ENCODE measurements at places on chromosomes 6 and 20.
A peak's percentile ranks its signal among the peaks of the same experiment; 100 is the strongest.

DNA sequence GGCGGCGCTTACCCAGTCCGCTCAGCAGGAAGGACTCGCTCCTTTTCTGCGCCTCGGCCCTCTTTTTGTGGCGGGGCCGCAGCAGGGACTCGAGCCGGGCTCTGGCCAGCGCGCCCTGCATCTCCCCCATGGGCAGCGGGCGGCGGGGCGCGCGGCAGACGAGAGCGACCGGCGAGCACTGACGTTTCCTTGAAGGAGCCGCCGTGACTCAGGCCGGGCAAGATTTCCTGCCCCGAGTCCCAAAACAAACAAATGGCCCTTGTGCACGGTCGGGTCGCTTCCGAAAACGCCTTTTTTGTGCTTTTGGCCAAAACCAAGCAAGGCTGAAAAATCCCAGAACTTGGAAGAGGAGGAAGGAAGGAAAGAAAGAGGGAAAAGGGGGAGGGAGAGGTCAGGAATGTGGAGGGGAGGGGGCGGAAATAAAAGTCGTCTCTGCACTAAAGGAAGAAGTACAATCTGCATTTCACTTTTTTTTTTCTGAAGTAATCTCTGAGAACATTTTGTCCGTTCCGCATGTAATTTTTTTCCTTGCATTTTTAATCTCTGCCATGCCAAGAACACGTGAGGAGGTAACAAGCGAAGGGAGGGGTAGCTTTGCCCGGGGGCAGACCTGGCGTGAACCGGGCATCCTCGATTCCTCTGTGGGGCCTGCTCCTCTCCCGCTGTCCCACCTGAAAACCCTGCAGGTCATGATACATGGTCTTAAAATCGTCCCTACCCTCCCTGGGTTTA, 123.3 kb upstream of the SLC2A12 start:
- peak; percentile 90 for DNase-seq

DNA sequence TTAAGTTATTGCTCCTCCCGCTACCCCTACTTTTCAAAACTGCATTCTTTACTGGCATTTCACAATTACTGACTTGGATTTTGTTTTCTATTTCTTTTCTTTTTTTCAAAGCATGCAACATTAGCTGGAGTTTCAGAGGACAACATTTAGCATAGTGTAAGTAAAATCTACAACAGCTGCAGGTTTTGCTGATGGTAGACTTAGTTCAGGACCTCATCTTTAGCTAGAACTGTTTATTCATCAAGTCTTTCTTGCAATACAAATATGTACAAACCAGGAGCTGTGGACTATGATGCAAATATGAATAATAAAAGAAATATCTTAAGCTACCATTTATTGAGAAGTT, 728 bp upstream of the CEP162 start:
- no peak for DNase-seq

DNA sequence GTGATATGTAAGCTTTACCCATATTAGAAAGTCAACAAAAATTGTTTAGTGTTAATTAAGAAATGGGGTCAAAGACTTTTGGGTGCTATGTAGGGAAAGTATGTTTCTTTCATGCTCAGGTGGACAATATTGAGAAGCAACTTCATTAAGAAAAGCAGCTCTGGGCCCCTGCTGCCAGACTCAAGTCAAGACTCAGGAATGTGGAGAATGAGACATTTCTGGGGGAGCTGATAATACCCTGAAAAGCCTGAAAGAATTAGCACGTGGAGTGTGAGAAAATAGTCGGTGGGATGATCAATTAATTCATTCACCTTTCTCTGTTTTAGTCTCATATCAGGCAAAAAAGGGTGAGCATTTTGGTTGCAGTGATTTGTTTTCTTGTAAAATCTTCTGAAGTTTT, 175.1 kb upstream of the IMPG1 start:
- no peak for DNase-seq

- no peak for DNase-seq
Measured at GRCh38 chr6:150670311-150670710, 70.6 kb downstream of the PLEKHG1 start.

DNA sequence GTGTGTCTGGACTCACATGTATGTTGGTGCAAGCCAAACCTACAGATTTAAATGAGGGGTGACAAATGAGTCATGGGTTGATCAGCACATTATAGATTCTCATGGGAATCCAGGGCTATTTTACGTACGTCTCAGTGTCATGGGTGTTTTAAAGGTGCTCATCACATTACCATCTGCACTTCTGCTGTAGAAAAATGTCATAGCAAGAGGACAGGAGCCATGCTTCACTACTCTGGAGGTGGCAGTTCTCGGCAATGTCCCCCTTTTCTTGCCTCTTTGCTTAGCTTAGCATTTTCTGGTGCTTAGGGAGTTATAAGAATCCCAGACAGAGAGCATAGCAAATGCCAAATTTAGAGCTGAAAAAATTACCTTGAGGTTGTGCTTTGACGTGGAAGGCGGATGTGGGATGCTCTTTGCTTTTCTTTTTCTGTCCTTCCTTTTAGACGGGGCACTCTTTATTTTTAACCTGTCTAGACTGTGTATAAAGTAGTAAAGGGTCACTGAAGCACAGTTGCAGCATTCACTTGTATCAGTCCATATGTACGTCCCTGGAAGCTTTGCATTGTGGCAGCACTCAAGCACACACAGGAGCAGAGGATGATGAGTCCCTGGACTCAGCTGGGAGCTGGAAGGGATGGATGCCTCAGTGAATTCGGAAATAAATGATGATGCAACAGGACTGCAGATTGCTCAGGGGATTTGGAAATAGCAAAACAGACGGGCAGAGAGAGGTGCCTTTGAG, 139.7 kb downstream of the SYNDIG1 start:
- DNase-seq, result no peak

DNA sequence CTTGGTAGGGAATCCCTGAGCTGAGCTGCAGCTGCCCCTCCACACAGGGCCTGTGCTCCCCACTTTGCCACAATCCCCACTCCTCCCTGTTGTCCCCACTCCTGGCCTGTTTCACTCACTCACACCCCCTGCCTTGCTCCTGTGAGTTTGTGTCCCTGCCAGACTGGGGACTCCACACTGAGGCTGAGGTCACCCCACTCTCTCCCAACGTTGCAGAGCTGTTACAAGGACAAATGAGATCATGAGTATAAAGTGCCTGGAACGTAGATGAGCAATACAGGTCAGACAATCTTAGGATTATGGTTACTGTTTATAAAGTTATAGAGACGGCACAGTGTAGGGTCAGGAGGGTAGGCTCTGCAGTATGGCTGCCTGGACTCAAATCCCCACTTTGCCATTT, 426.0 kb upstream of the SULF2 start:
- no peak for DNase-seq

DNA sequence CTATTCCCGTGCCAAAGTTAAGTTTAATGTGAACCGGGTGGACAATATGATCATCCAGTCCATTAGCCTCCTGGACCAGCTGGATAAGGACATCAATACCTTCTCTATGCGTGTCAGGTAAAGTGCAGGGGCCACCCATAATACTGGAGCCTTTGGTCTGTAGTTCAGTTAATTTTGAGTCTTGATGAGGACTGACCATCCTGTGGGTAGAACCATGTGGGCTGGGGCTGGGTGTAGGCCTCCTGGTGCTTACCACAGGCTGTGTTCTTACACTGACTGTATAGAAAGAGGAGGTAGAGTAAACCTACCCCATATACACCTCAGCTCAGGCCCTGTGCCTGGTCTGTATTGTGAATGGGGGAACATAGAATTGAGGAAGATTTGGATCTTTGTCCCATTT, 2.4 kb downstream of the NOP56 start:
- DNase-seq, result no peak

DNA sequence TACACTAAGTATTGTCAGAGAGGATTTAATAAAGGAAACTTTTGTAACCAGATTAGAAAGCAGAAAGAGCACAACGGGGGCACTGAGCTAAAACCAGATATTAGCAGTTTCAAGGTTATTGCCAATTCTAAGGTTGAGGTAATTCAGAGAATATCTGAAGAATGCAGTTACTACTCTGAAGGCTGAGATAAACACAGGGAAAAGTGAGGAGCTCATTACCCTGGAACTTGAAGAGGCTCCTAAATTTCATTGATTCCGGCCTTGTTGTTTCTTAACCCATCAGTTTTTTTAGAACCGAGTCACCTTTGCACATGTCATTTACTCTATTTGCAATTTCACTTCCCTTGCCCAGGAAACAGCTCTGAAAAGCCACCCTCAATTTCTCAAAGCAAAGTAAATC, 72.4 kb upstream of the BTBD3 start:
- peak; percentile 39 for DNase-seq

- no peak for DNase-seq
Measured at GRCh38 chr6:135280375-135281136, 99.4 kb downstream of the MYB start.

Measured in astrocyte of the hippocampus (primary cell).